ENCODE measurements at places on chromosomes 12 and 14.

GRCh38 chr12:56616244-56616643 lies 13.9 kb downstream of the BAZ2A start:
- DNase-seq, result no peak

- DNase-seq, result no peak
These were observed 6.3 kb upstream of the KRT5 start for GRCh38 chr12:52526511-52526951.

- no peak for DNase-seq
These were observed 2.2 kb downstream of the SCARB1 start for GRCh38 chr12:124861492-124861891.

- no peak for DNase-seq
These were observed 607.2 kb upstream of the NOVA1 start for GRCh38 chr14:27205036-27205435.

DNA sequence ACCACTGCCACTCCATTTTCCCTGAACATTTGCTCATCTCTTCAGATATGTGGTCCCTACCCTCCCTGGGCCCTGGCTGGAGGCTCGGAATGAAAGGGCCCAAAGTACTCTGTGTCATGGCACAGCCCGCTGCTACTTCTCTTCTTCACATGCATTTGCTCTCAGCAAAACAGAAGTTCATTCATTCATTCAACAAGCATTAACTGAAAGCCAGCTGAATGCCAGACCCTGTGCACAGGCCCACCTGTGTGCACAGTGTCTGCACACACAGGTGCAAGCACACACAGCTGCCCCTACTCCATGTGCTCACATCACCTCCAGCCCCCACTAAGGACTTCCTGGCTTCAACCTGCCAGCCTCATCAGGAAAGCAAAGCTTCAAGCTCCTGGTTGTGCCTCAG lies 7.8 kb downstream of the WNT1 start:
- DNase-seq, result no peak

GRCh38 chr12:52191841-52192791 lies at the start of gene KRT80:
KRT80 (minus strand) TSS chr12:52192014; CDS start chr12:52191902, 112 bp downstream.
- DNase-seq, result peak; percentile 88

All from NCI-H2107 (cell line).